ENCODE measurements at places on chromosomes 4 and X. TPM values are rescaled to one million over a fixed set of nuclear protein-coding genes. Genes with fewer than 3 reads are reported as not detected.

GRCh38 chr4:74906771-74907170 lies 26.1 kb upstream of the PARM1 start:
- no peak for DNase-seq

- DNase-seq: no peak
Observed at GRCh38 chrX:132394591-132394990, 94.2 kb downstream of the MBNL3 start.

DNA sequence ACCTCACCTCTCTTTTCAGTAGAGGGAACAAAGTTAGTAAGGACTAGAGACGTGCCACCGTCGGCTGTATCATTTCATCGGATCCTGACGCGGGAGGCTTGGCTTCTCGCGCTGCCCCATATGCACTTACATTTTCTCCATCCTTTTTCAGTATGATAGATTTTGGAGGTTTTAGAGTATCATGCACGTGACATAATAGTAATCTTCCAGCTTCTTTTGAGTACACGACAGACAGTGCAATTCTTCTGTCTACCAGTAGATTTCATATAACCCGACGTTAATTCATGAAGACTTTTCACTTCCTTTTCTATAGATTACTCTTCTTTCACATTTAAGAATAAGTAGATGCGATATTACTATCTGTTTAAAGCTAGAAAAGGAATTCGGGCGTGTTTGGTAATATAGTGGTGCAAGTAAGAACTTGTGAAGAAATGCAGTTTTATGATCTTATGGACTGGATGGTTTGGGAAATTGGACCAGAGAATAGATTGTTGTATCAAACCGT lies 1.0 kb downstream of the CDS1 start:
- no peak for DNase-seq

GRCh38 chrX:17674601-17675000 lies 62.7 kb upstream of the SCML1 start:
- peak; percentile 72 for DNase-seq

Gene SRPX2
- 11.0 TPM for total RNA-seq

Gene PLP1
- 3.3 TPM for total RNA-seq

GRCh38 chr4:165464813-165465381 lies 86.1 kb downstream of the CPE start:
- DNase-seq: peak; percentile 16

DNA sequence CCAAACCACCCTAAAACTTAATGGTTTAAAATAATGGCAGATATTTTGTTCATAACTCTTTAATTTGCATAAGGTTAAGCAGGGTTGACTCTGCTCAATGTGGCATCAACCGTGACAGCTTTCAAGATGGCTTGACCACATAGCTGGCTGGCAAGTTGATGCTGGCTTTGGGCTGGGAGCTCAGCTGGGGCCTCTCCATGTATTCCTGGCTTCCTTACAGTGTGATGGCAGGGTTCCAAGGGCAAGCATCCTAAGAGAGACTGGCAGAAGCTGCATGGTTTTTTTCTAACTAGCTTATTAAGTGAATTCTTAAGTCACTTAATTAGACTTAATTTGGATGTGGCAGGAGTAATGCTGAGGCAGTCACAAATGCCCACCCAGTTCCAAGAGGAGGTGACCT lies 4.5 kb downstream of the RP2 start:
- DNase-seq: peak; percentile 77

Gene ABRAXAS1
- total RNA-seq: 5.7 TPM

DNA sequence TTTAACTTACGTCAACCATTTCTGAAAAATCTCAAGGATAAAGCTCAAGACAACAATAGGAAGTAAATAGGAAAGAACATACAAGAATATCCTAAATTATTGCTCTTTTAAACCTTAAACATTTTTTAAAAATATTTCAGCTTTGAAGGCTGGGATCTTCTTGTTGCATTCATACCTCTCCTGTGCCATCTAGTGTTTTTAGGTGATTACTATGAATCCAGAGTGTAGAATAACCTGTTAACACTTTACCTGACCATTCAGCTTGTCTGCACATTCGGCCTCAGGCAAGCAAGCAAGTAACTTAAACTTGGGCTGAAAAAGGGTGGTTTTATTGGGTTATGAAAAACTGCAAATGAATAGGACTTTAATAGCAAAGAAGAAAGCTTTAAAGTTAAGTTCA lies 507.8 kb upstream of the INTU start:
- DNase-seq: peak; percentile 8

- no peak for DNase-seq
Observed at GRCh38 chr4:122762520-122762919, 30.0 kb downstream of the BBS12 start.

DNA sequence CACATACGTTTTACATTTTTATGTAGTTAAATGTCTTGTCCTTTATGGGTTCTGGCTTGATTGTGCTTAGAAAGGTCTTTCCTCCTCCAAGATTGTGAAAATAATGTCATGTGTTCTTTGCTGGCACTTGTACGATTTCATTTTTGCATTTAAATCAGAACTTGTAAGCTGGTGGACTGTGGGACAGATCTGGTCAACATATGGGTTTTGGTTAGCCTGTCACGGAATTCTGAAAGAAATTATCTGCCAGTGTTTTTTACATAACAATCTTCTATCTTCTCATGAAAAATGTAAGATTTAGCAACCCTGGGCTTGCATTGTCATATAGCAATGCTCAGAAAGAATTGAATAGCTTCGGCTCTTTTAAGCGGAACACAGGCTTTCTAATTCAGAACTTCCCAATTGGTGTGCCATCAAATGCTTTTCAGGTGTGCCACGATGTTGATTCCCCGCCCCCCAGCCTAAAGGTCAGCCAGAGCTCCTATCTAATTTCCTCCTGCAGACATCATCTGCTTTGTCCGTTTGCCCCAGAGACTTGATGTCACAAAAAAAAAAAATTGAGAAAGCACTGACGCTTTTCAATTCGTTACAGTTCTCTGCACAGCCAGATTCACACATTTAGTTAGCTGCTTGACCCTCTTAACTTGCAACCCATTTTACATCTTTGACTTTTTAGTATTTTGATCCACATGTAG lies 16.2 kb downstream of the AFF1 start:
- DNase-seq: no peak

GRCh38 chr4:98046665-98047064 lies 96.6 kb downstream of the STPG2 start:
- no peak for DNase-seq

GRCh38 chr4:60729194-60729593 lies 470.9 kb upstream of the ADGRL3 start:
- DNase-seq: no peak

- DNase-seq: no peak
Observed at GRCh38 chr4:13580036-13580435, 35.7 kb upstream of the NKX3-2 start.

Gene TDO2
- total RNA-seq: 12.1 TPM

DNA sequence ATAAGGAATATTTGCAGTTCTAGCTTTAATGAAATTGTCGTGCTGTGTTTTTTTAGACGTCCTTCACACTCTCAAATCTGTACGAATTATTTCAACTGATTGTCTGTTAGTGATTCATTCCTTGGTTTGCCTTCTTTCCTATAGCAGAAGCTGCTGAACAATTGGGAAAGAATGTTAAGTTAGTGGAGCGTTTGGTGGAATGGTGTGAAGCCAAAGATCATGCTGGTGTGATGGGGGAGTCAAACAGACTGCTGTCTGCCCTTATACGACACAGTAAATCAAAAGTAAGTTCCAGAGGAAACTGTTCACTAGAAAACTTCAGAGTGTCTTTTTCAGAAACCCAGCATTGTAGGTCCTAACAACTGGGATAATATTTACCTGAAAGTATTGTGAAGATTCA lies 159.9 kb downstream of the RAP1GDS1 start:
- DNase-seq: no peak

- DNase-seq: peak; percentile 10
Observed at GRCh38 chr4:155811083-155811482, 52.3 kb downstream of the GUCY1B1 start.

DNA sequence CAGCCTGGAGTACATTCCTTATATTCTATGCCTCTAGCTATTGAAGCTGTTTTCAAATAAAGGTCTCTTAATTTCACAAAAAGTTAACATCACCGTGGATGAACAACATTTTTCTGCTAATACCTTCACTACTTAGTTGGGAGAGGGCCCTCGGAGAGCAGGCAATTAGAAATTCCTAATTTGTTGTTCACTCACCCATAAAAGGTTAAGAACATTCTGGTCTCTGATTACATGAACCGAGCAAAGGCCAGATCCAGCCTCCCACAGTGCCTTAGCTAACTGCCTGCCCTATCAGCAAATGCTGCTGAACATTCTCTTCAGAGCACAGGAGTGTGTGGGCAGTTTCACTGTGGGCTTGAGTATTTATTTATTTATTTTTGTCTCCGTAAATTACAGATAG lies 36.0 kb upstream of the TTC29 start:
- no peak for DNase-seq

GRCh38 chr4:169407217-169407845 lies 136.6 kb upstream of the SH3RF1 start:
- DNase-seq: no peak

- peak; percentile 7 for DNase-seq
Observed at GRCh38 chrX:124594017-124594651, 247.8 kb downstream of the SH2D1A start.

DNA sequence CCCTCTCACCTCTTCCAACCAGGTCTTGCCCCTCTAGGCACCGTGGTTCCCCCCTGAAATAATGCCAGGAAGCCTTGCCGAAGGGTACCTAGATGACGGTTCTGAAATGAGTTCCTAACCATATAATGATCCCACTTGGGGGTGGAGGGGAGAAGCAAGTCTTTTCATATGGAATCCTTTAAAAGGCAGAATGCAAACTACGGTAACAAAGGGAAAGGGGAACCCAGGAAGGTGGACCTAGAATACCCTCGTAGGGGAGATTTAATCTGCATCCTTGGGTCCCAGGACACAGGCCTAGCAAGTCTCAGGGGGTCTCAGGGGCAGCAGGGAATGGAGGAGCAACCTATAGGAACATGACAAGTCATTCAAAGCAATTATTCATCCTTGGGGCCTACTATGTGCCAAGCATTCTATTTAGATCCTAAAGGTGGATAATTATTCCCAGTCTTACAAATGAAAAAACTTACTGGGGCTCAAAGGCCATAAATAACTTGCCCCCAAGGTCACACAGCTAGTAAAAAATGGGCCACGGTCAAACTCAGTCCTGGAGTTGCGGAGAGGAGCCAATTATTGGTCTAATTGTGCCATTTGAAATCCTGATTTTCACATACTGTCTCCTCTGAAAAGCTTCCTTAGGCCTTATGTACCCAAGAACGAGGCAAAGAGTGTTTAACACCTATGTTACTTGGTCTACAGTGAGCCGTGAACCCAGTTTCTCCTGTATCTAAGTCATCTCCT lies 8.8 kb downstream of the BCOR start:
- no peak for DNase-seq

DNA sequence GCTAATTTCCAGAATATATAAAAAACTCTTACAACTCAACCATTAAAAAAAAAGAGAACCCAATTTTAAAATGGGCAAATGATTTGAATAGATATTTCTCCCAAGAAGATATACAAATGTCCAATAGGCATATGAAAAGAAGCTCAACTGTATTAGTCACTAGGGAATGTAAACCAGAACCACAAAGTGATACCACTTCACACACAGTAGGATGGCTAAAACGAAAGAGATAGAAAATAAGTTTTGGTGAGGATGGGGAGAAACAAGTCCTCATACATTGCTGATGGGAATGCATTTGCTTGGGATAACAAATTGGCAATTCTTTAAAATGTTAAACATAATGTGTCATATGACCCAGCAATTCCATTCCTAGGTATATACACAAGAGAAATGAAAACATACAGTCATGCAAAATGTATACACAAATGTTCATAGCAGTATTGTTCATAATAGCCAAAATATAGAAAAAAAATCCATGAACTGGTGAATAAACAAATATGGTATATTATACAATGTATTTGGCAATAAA lies 5.7 kb downstream of the TCEAL3 start:
- peak; percentile 37 for DNase-seq

DNA sequence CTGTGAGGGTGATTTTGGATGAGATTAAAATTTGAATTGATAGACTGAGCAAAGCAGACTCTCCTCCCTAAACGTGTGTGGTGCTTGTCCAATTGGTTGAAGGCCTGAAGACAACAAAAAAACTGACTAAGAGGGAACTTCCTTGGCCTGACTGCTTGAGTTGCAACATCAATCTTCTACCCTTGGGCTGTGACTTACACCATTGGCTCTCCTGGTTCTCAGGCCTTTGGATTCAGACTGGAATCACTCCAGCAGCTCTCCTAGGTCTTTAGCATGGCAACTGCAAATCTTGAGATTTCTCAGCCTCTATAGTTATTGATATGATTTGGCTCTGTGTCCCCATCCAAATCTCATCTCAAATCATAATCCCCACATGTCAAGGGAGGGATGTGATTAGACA lies 49.7 kb upstream of the IGFBP7 start:
- peak; percentile 51 for DNase-seq

Gene GAB3
- total RNA-seq: under 0.01 TPM

DNA sequence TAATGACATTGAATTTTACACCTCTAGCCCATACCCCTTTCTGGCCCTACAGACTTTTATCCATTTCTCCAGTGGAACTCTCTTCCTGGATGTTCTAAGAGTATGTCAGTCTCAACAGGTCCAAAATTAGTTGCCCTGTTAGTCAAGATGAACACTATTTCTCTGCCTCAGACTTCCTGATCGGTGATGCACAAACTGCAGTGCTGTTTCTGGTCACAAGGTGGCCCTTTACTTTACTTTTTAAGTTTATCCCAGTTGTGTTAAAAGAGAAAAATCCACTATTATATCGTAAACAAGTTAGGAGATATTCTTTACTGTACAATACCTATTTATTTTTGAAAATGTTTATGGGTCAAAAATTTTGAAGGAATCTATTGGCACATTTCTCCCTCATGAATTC lies 13.1 kb downstream of the TCEAL7 start:
- peak; percentile 22 for DNase-seq

GRCh38 chr4:23374259-23374658 lies 515.6 kb downstream of the PPARGC1A start:
- DNase-seq: no peak

GRCh38 chr4:138927072-138927471 lies 88.5 kb upstream of the NOCT start:
- no peak for DNase-seq

- no peak for DNase-seq
Observed at GRCh38 chrX:111182997-111183396, 87.0 kb downstream of the PAK3 start.

DNA sequence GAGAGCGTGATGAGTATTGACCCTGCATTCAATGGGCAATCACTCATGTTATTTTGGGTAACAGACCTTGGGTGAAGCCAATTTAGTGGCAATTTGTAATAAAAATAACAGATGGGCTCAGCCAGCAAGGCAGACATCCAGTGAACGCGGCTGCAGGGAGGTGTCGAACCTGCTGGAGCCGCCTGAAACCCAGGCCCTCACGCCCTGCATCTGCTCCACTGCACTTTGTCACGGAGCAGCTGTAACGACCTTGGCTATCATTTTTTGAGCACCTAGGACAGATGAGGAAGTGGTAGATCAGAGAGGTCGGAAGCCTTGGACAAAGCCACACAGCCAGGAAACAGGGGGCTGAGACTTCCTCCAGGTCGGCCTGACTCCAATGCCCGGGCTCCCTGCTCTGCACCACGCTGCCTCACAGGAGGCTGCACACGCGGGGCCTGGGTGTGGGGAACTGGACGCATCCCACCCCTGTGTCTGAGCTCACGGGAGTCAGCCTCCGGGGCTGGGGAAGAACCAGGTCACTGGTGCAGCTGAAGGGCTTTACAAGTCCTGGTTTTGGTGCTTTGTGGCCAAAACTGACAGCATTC lies 19.4 kb downstream of the HMX1 start:
- no peak for DNase-seq

- DNase-seq: no peak
Observed at GRCh38 chr4:127084666-127085065, 548.1 kb upstream of the INTU start.

All from RPMI7951 (cell line).